ENCODE measurements at places on chromosomes 16 and 17.

- DNase-seq = no peak
These were observed 2.8 kb downstream of the OMG start for GRCh38 chr17:31294231-31294630.

DNA sequence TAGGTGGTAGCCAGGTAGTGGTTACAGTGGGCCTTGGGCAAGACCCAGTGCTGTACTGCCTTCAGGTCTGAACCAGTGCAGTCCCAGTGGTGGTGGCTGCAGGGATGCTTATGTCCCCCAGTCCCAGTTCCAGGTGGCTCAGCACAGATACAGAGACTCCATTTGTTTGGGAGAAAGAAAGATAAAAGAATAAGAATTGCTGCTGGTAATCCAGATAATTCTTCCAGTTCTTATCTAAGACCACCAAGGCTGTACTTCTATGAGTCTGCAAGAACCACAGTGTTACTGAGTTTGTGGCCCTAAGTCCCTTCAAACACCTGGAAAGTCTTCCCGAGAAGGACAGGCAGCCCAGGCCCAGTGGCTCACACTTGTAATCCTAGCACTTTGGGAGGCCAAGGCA lies 33.9 kb upstream of the ATP2C2 start:
- DNase-seq = no peak

DNA sequence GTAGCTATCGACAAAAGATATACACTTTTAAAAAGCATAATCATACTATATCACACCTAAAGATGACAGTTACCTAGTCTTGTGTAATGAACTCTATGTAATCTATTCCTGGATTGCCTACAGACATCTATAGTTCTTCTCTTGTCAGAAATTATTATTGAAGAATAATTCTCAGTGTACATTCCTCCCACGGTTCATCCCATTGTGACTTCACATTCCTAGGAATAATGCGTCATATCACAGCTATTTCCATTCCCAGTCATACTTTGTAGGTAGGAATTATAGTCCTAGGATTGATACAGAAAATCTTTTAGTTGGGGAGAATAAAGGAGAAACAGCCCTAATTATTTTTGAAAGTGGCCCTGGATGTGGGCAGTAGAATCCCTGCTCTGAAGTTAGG lies 44.0 kb upstream of the ABCC11 start:
- DNase-seq = no peak

DNA sequence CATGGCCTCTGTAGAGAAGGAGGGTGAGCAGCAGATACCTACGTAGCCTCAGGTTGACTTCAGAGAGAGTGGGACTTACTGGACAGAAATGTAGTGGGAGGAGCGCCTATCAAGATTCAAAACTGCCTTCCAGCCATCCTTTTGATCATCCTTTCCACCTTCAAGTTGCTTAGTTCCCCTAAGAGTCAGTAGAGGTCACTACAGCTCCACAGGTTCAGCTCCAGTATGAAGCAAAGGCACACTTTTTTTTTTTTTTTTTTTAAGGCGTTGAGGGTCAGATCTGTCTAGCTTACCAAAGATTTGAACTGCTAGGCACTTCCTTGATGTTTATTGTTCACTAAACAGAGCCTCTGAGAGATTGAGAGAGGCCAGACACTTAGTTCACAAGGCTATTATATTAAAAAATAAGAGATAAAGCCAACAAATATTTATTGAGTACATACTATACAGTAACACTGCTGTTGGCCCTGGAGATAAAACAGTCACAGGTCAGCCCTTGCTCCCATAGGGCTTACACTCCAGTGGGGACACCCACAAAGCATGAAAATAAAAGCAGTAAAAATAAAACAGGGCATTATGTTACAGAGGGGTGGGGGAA lies 3.1 kb downstream of the RNF227 start:
- DNase-seq = no peak

DNA sequence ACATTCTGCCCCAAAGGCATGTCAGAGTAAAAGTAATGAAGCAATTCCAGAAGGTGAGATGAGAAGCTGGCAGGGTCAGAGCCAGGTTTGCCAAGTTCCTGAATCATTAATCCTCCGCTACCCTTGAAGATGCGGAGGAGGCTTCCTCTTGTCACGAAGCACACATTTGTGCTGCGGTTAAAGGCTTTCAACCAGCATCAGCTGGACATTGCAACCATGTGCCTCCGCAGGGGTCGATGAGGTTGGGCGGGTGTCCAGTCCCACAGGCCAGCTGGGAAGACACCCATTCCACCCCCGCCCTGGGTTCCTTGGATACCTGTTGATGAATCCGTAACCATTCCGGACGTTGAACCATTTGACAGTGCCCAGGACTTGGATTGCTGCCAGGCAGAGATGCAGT lies 1.3 kb downstream of the YBX2 start:
- DNase-seq = no peak
